ENCODE measurements at places on chromosomes 13 and 19.

- DNase-seq = no peak
Measured at GRCh38 chr13:73481886-73482445, 423.2 kb downstream of the KLF5 start.

DNA sequence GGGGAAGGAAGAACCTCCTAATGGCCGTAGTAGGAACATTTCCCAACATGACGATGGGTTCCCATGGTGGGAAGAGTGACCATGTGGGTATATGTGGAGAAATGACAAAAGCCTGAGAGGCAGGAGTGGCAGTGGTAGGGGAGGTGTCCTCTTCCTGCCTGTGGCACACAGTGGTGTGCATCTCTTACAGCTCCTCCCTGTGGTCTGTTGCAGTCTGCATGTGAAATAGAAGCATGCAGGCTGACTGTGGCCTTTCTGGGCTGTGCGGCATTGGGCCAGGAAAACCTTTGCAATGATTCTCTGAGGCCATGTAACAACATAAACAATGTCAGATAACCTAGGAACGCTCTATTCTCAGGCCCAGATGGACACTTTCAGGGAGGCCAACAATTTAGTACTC lies 84.0 kb downstream of the LACC1 start:
- no peak for DNase-seq

- no peak for DNase-seq
Measured at GRCh38 chr13:94028234-94028633, 451.2 kb downstream of the DCT start.

- no peak for DNase-seq
Measured at GRCh38 chr13:105165449-105166125, 1369.9 kb downstream of the EFNB2 start.

- DNase-seq = peak; percentile 29
Measured at GRCh38 chr13:40776681-40777165, 5.7 kb upstream of the MRPS31 start.

DNA sequence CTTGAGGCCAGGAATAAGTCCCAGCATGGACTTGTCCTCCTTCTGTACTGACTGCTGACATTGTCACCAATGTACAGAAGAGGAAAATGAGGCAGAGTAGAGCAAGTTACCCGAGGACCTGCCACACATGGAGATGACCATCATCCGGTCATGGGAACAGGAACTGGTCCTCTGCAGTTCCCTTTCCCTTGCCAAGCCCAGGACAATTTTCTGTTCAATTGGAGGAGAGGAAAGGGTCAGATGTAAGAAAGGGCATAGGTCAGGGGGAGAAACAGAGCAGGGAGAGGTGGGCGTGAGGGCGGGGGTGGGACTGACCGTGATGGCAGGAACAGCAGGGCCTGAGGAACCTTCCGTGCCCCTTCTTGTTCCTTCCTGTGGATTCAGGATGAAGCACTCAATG lies 18.6 kb downstream of the PHLDB3 start:
- DNase-seq = peak; percentile 29

DNA sequence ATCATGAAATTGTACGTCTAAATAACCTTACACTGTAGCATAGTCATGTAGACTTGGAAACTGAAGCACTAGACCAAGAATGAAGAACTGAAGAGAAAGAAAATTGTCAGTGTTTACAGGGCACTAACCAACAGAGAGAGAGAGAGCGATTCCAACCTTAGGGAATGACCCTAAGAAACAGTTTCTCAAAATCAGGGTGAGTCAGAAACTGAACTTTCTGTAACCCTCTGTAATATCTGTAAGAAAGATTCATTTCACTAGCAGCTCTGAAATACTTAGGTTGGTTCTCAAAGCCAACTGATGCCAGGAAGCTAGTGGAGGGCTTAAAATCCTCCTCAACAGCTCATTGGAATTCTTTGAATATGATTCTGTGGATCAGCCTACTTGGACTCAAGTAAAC lies 936.9 kb downstream of the EFNB2 start:
- DNase-seq = no peak

DNA sequence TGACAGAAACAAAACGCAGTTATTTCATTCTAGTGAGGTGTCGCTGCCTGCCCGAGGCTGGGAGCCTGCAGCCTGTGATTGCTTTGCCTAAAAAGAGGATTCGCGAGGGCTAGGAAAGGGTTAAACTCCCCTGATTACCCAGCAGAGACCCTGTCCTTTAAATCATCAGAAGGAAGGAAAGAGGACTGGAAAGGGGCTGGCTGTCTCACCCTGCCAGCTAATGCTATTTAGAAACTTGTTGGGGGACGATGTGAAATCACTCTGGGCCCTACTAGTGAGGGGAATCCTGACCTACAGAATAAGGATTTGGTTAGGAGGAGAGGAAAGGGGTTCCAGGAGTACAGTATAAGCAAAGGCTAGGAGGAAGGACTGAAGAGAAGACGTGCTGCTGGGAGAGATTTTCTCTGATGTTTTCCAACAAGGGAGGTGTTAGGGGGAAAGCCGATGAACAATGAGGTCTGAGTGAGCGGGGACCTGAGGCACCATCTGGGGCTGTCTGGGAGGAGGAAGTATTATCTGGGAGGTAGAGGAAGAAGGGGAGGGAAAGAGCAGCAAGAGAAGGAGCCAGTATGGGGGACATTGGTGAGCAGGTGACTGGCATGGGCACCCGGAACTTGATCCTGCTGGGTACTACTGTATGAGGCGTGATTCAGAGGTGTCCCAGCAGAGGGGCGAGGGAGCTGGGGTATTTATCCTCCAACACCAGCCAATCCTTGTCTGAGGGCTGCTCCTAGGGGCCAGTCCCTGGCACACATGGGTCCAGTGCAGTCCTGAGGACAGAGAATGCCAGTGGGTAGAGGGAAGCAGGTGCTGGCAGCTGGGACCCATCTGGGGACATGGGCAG lies 55.7 kb upstream of the PTPRS start:
- DNase-seq = no peak

- DNase-seq = no peak
Measured at GRCh38 chr19:15680478-15681322, 7.8 kb downstream of the CYP4F12 start.

DNA sequence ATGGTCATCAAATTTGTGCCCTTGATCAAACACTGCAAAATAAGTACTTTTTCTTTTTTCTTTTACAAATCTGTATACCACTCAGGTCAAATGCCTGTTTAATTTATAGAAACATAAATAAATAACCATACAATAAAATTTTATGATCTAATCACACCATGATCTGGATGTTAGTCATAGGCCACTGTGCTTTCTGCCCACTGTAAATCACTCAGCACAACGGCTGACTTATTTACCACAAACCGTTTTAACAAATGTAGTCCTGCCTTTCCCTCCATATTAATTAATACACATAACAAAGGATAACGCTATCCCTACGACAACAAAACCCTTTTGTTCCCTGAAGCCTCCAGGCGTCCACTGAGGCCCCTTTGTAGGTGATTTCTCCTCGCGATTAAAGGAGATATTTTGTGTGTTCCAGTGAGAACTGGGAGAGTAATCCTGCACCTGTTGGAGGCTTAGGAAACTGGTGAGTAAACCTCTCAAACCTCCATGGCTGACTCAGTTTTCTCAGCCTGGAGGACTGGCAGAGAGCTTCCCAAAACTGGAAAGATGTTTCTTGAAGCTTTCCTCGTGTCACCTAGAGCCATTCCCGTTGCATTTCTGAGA lies 477.1 kb upstream of the SGCG start:
- DNase-seq = no peak

DNA sequence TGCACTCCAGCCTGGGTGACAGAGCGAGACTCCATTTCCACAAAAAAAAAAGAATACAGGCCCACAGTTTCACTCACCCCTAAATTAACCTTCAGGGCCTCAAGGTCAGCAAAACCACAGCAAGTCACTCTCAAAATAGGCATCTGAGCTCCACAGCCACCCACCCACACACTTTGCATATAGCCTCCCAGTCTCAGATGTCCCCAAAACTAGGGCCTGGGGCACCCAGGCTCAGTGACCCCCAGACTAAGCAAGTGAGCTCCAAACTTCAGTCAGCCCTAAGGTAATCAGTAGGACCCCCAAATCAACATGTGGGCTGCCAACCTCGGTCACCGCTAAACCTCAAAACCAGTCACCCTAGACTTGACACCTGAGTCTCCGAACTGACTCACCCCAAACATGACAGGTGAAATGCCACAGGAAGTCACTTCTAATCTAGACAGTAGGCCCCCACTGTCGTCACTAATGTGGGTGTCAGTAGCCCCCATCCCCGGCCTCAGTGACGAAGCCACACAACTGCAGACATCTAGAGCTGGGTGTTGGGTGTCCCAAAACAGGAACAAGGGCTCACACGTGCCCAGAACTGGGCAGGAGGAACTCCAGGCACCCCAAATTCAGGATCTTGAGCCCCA lies 13.9 kb downstream of the RABAC1 start:
- DNase-seq = no peak

- DNase-seq = peak; percentile 28
Measured at GRCh38 chr13:35496761-35497386, 20.4 kb upstream of the MAB21L1 start.

DNA sequence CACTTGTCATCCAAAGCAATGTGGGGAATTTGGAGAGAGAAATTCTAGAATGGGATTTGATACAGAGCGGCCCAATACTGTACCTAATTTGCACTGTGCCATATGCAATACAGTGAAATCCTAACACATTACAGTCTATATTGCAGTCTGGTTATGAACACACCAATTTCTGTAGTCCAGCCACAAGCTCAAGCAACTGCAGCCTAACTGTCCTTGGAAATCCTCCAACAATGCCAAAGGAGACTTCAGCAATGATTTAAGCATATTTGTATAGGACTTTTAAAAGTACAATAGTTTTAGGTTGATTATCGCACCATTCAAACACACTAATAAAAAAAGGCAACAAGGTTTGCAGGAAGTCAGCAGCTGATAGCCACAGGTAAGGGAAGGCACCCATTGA lies 17.3 kb downstream of the DIAPH3 start:
- DNase-seq = no peak

DNA sequence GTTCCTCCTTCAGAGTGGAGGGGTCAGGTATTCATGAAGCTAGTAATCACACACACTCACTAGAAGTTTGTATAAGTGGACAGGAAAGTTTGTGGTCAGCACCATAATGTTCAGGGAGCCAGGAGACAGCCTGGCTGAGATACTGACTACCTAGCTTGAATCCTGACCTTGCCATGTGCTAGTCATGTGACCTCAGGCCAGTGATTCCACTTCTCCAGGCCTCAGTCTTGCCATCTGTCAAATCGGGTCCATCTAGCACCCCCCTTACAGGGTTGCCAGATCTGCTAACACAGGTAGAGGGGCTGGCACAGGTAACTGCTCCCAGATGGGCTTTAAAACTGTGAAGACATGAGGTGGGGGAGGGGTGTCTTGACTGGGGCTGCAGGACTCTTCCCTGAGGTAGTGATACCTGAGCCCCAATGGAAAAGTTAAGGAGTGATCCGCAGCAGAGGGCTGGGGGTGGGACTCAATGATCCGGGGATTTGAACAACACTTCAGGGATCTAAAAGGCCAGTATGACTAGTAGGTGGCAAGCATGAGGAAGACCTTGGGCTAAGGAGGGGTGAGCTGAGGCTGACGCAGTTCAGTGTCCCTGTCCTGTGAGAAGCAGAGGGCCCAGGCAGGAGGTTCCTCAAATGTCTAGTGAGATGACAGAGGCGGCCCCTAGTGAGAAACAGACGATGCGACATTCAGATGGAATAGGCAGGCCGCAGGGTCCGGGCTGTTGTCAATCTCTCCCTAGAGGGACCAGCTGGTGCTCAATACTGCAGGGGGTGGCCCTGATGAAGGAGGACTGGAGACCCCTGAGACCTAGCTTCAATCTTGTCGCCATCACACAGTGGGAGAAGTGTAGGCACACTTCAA lies 8.5 kb downstream of the ACTMAP start:
- DNase-seq = no peak

DNA sequence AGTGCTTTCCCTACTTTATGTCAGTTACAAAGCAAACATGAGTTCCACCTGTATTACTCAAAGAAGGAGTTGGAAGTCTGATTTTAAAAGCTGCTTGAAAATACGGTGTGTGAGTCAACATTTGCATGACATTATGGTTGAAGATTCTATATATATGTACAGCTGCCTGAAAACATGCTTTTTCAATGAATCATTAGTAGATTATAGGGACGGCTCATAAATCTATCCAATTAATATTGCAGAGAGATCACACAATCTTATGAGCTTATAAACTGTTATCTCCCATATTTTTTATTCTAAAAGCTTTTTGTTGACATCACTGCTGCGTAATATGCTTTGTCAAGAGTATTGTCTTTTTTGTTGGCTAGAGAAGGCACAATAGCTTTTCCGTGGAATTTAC lies 873.8 kb downstream of the SLITRK6 start:
- no peak for DNase-seq

DNA sequence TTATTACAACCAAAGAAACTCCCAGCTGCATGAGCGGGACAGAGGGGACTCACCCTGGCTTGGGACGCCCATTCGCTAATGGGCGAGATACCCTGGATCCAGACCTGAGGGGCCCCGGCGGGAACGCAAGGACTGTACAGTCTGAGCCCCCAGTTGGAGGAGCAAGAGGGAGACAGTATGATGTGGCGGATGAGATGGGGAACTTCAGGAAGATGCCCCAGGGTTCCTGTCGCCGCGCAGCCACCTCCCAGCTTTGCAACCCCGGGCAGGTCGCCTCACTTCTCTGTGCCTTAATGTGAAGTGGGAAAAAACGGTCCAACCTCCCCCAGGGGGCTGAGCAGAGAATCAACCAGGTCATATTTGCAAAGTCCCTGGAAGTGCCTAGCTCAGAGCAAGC lies 2.5 kb downstream of the NPAS1 start:
- DNase-seq = no peak

DNA sequence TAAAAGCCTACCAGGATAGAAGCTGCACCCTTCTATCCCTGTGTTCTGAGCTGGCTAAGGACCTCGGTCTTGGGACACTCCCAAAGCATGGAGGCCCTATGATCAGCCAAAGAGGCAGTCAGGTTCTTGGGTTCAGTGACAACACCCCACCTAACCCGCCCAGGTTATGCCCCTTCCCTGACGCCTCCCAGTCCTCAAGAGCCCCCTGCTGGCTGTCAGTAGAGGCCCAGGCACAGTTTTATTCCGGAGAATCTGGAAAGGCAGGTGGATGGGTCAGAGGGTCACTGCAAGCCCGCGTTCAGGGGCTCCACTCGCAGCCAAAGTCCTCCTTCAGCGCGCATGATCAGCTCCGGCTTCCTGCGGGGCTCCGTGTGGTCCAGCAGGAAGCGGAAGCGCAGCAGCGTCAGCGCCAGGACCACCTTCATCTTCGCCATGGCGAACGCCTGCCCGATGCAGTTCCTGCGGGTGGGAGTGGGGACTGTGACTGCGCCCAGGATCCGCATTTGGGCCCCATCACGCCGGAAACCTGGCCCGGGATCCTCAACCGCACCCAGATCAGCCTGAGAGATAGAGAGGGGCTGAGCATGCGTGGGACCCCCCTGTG lies 22.3 kb downstream of the OR10H3 start:
- DNase-seq = no peak

DNA sequence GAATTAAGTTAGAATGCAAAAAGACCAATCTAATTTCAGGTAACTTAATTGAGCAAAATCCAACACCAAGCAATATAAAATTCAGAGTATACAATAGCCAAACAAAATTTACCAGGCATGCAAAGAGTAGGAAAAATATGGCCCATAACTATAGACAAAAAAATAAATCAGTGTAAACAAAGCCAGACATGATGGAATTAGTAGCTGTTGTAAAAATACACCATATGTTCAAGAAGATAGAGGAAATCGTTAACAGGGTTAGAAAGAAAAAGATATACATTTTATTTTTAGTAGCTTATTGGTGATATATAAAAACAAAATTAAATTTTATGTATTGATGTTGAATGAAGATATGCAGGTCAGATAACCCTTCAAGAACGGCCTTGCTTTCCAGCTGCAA lies 621.1 kb upstream of the MIR17HG start:
- no peak for DNase-seq

- no peak for DNase-seq
Measured at GRCh38 chr13:27276188-27276587, 5.6 kb downstream of the RASL11A start.

Measured in inflammatory macrophage treated with lipopolysaccharide for 1 hour (primary cell).